ENCODE measurements at places on chromosomes 2 and 18.
A peak's percentile ranks its signal among the peaks of the same experiment; 100 is the strongest.

DNA sequence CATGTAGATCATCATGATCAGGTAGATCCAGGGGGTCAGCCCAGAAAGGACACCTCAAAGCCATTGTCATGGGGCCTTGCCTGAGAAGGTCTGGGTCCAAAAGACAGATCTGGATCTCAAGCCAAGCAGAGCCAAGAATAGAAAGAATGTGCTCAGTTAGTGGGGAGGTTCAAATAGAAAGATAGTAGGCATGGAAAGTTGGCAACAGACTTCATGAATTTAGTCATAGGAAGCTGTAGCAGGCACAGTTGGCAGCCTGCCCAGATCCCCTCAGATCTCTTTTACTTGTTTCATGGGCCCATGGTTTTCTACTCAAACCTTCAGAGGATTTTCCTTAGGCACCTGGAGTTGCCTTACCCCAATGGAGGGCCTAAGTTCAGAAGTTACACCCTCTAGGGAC lies 767.0 kb downstream of the SLC4A3 start:
- DNase-seq, result no peak

DNA sequence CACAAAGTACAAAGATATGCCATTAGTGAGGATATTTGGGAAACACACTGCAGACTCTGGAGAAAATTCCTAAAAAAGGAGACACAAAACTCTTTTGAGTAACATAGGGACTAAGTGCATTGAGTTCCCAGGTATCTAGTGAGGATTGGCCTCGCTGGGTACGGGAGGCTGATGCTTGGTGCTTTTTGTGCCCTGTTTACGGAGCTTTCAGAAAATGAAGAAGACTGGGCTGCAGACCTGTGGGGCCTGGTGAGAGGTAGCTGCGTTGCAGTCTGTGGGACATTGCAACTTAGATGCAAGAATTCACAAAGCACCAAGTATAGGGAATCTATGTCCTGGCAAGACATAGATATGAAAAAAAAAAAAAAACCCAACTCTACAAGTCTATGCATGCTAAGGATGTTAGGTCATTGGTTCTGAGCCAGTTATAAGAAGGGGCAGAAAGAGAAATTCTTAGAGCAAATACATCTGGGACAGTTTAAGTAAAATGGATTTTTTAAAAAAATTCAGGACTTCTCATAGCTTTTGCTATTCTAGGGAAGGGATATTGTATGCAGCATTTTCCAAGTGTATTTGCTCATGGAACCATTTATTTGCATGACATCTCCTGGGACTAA lies 156.0 kb downstream of the SLC4A3 start:
- no peak for DNase-seq

DNA sequence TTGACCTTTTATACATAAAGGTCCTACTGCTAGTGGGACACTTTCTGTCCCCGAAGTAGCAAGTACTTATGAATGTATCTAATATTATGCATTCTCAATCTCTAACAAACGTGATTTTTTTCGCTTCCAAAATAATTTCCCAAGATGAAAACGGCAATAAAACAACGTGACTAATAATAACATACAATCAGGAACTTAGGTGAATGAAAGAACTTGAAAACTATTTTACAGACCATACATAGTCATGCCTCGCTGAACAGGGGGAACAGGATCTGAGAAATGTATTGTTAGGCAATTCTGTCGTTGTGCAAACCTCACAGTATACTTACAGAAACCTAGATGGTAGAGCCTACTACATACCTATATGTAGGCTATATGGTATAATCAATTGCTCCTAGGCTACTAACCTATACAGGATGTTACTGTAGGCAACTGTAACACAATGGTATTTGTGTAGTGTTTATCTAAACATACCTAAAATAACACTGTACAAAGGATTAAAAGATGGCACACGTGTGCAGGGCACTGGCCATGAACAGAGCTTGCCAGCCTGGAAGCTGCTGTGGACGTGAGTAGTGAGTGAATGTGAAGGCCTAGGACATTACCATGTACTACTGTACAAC lies 2.5 kb downstream of the RTN4 start:
- no peak for DNase-seq

- DNase-seq, result no peak
These were observed 57.0 kb upstream of the CD226 start for GRCh38 chr18:70004696-70005095.

DNA sequence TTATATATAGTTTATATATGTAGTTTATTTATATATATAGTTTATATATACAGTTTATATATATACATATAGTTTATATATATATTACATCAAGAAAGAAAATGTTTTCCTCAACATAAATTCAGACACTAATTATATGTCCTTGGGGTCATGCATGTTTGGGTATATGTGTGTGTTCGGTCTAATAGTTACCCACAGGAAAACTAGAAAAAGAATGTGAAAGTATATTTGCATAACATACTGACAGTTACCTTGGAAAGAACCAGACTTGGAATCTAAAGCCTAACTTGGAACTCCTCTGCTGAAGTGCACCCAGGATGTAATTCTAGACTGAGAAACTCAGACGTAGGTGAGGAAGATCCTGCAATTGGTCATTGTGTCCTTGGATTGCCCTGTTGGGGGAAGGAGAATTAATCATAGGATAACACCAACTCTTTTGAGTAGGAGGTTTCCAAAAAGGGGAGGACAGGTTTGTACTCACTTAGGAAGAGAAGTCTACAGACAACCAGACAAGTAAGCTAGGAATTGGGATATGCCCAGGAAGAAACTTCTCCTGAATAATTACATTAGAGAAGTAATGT lies 8.9 kb upstream of the SLC25A12 start:
- no peak for DNase-seq

DNA sequence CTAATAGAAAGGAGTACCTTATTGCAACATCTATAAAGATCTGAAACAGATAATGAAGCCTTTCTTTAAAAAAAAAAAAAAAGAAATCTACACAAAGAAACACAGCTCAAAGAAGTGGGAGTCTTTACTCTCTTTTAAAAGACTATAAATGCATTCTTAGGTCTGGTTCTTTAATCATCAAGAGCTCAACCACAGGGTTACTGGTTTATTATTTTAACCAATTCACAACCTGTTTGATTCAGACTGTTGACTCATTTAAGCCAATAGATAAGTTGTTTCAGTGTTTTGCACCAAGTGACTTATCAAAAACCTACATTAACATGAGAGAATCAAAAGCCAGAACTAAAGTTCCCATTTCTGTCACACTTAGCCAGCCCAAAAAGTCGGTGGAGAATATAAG lies 93.1 kb downstream of the TCF4 start:
- DNase-seq, result no peak

DNA sequence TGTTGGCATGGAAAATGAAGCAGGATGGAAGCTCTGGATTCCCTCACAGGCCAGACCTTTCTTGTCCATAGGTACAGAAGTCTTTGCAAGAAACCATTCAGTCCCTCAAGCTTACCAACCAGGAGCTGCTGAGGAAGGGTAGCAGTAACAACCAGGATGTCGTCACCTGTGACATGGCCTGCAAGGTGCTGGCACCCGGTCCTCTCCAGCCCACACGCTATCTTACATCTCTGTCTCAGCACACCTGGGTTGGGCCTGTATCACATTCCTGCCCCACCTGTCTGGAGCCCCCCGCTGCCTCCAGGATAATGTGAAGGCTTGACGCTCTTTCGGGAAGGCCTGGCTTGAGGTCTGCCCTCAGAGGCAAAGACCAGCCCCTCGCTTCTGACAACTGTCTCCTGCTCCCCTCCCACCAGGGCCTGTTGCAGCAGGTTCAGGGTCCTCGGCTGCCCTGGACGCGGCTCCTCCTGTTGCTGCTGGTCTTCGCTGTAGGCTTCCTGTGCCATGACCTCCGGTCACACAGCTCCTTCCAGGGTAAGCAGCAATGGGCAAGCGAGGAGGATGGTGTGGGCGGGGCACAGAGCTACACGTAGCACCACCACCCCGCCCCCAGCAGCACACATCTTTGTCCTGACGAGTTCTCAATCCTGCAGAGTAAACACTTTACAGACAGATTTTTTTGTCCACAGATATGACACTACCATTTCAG lies 6.0 kb downstream of the TMEM214 start:
- DNase-seq, result no peak

DNA sequence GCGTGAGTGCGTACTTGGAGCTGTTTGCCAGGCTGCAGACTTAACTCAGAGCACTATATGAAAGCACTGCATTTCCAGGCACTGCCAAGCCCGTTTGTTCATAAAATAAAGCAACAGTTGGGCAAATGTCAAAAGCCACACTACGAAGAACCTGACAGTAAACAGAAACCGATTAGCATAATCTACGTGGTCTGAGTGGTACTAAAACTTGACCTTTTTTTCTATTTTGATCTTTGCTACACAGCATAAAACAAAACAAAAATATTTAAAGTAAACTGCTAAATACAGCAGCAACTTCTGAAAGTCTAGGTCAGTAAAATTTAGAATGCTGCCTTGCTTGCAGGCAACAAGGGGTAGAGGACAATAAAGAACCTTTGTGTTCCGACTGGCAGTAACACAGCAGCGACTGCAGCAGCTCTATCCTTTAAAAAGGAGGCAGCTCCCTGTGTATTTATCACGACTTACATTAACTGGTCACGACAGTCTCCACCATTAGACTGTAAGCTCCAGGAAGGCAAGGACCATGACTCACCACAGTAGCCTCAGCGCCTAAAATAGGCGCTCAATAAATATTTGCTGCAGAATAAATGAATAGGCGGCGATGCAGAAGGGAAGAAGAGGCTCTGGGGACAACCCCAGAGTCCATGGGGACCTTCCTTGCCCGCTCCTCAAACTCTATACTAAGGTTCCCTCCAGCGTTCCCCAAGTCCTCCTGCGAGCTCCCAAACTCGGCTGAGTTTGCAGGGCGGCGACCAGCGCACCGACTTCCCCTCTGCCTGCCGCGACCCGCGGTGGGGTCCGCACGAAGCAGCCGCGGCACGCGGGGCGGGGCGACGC lies 902 bp downstream of the SS18 start:
- peak; percentile 54 for DNase-seq

DNA sequence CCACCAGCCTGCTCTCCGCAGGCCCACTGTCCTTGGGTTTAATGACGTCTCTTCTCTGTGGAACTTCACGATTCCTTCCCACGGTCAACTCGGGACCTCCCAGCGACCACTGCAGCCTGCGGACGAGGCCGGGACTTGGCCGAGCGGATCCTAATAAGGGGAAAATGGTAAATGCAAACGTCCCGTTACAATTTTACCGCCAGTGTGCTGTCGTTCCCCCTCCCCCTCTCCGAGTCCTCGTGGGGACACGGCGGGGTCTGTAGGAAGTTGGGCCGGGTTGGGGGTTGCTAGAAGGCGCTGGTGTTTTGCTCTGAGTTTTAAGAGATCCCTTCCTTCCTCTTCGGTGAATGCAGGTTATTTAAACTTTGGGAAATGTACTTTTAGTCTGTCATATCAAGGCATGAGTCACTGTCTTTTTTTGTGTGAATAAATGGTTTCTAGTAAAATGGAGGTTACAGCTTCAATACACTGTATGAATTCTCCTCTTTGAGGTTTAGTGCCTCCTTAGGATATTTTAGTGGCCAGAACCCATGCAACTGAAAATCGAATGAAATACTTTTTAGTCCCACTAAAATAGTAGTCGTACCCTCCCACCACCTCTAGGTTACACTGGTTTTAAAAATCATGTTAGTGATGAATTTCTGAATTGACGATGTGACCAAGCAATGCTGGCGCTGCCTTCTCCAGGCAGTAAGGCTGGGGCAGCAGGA lies 2.3 kb downstream of the HOXD11 start:
- DNase-seq, result no peak

DNA sequence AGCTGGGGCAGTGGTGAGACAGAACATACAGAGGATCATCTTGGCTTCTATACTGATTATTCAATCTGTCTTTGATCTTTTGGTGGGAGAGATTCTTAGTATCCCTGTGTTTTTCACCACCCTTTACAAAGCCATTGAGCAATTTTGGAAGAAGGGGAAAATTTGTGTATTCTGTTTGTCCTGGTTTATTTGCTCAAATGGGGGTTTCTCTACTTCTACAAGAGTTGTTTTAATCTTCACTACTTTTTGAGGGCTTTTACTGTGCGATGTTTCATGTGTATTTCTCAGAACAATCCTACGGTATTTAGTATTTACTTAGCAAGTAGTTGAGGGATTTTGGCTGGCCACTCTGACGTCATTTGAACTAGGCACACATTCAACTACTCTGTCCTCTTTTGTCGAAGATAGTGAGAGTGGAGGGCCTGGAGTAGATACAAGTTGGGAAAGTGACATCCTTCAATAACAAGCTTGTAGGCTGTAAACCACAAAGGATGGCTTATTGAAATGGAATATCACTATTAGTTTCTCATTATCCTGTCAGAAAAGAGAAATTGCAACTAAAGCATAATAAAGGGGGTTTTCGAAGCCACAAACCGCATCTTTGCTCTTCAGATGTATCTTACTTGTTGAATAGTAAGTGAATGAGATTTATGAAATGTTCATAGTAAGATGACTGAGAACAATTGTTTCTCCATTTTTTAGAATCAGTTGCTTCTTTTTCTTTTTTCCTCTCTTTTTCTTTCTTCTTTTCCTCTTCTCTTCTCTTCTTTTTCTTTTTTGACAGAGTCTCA lies 24.8 kb downstream of the FMNL2 start:
- no peak for DNase-seq

- DNase-seq, result peak; percentile 2
These were observed 4.2 kb downstream of the UXS1 start for GRCh38 chr2:106189764-106190468.

DNA sequence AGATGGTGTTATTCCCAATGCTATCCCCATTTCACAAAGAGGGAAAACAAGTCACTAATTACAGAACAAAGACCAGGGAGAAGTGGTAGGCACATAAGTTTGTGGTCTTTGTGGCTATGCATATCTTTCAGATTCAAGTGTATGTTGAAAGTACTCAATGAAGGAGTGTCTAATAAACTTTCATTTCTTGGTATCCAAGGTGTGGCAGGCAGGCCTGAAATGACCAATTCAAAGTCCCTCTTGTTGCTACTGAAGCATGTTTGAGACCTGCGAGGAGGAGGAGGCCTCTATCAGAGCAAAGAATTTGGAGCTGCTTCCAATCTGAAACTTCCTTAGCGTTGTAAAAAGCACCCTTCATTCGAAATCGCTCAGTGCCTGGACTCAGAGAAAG lies 60.9 kb upstream of the KLF7 start:
- DNase-seq, result no peak

- DNase-seq, result no peak
These were observed 35.8 kb upstream of the GRB14 start for GRCh38 chr2:164657129-164657528.

GRCh38 chr2:106075048-106075447 lies 119.1 kb downstream of the UXS1 start:
- no peak for DNase-seq

GRCh38 chr18:47846431-47846830 lies 84.0 kb downstream of the SMAD2 start:
- no peak for DNase-seq

DNA sequence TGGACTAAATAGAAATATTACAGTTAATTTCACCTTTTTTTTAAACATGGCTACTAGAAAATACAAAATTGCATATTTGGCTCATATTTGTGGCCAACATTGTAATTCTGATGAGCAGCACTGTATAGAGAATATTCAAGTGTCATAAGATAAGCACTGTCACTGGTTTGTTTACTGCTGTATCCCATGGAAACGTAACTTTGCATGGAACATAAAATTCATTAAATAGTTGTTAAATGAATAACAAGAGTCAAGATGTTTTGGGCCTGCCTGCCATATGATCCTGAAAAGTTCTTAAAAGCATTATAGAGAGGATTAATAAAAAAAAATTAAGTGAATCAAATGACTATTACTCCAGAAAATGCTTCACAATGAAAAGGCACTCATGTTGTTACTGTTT lies 763.7 kb upstream of the CRIM1 start:
- DNase-seq, result no peak

GRCh38 chr2:221439761-221440479 lies 132.2 kb downstream of the EPHA4 start:
- no peak for DNase-seq

All from T1000 (cell line).